Motor neuron (in vitro differentiated cells): ENCODE measurements at places on chromosomes 5 and 9. TPM values are rescaled to one million over a fixed set of nuclear protein-coding genes. Genes with fewer than 3 reads are reported as not detected.

Gene PAPPA
- 4.3 and 7.0 TPM in 2 replicates for total RNA-seq

Gene MAPK9
- 18.9 and 24.0 TPM in 2 replicates for total RNA-seq

Gene UNC13B
- total RNA-seq = 68.0 and 77.4 TPM in 2 replicates

Gene TSSK1B
- not detected in 2 replicates for total RNA-seq

Gene PCDHA1
- 0.56 TPM in 1 of 2 replicates, not detected in the other for total RNA-seq

Gene AMACR
- 10.2 and 14.5 TPM in 2 replicates for total RNA-seq

Gene CAMK2A
- 0.41 and 0.75 TPM in 2 replicates for total RNA-seq

Gene RASGRF2
- total RNA-seq = 1.9 and 2.5 TPM in 2 replicates

Gene TICAM2
- total RNA-seq = 0.39 and 2.4 TPM in 2 replicates

Gene GPR151
- 0.15 and 0.36 TPM in 2 replicates for total RNA-seq

Gene IRX2
- total RNA-seq = 0.75 and 0.76 TPM in 2 replicates

Gene SPEF2
- 3.7 and 4.4 TPM in 2 replicates for total RNA-seq

Gene SLC12A7
- total RNA-seq = 5.3 and 6.4 TPM in 2 replicates

Gene NUTM2G
- total RNA-seq = 0.65 and 0.69 TPM in 2 replicates

Gene C9orf50
- 0.19 and 0.57 TPM in 2 replicates for total RNA-seq

Gene COL27A1
- 40.3 TPM in 2 replicates for total RNA-seq

Gene DDX31
- 11.8 and 12.7 TPM in 2 replicates for total RNA-seq

Gene OR1Q1
- 0.97 TPM in 1 of 2 replicates, not detected in the other for total RNA-seq

Gene NDUFS6
- total RNA-seq = 50.6 and 51.6 TPM in 2 replicates

Gene BNC2
- total RNA-seq = 2.2 and 2.4 TPM in 2 replicates

Gene ACOT12
- 0.27 TPM in 1 of 2 replicates, not detected in the other for total RNA-seq

Gene NUDT2
- total RNA-seq = 26.1 and 29.7 TPM in 2 replicates

Gene IL9
- total RNA-seq = not detected in 2 replicates

Gene PLEKHG4B
- total RNA-seq = 2.9 and 3.5 TPM in 2 replicates

Gene CD74
- total RNA-seq = 0.60 and 0.88 TPM in 2 replicates

Gene HK3
- 0.19 and 1.1 TPM in 2 replicates for total RNA-seq

Gene FAM163B
- total RNA-seq = 0.66 TPM in 1 of 2 replicates, not detected in the other
